Stimulated activated CD8-positive, alpha-beta memory T cell treated with anti-CD3 and anti-CD28 coated beads, Interleukin-15, amount 100 ng/mL, for 24 hours (primary cell): ENCODE measurements at places on chromosomes 7 and 10.

- no peak for DNase-seq
Measured at GRCh38 chr7:42082144-42082543, 154.9 kb downstream of the GLI3 start.

DNA sequence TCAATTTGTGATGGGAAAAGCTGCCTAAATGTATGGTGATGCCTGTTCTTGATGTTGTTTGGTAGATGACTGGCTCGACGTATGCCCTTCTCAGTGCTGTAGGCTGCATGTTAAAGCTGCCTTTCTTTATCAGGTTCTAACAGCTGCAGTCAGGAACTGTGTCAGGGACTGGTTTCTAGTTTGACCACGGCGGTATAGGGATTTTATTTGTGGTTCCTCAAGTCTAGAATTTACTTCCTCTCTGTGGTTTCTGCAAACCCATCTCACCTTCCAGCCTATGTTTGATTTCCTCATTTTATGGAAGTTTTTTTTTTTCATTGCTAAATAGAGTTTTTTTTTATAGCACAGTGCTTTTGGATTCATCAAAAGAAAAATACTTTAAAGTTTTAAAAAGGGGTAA is 26.5 kb downstream of the LMTK2 start:
- DNase-seq, result no peak

GRCh38 chr7:39383136-39383535 is 183.1 kb upstream of the YAE1 start:
- DNase-seq, result no peak

GRCh38 chr7:80736371-80737125 is 98.1 kb downstream of the CD36 start:
- DNase-seq, result no peak

- no peak for DNase-seq
Measured at GRCh38 chr10:95438781-95439180, 122.4 kb downstream of the SORBS1 start.

DNA sequence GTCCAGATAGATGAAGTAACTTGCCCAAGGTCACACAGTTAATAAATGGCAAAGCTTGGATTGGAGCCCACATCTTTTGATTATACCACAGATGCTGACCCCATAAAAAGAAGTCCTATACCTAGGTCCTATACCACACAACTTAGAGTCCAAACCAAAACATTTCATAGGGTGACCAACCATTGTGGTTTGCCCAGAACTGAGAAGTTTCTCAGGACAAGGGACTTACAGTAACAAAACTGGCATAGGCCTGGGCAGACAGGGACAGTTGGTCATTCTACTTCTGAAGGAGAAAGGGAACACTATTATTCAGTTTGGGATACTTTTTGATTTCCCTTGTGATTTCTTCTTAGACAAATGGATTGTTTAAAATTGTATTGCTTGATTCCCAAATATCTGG is 32.9 kb upstream of the PRLHR start:
- DNase-seq, result no peak

DNA sequence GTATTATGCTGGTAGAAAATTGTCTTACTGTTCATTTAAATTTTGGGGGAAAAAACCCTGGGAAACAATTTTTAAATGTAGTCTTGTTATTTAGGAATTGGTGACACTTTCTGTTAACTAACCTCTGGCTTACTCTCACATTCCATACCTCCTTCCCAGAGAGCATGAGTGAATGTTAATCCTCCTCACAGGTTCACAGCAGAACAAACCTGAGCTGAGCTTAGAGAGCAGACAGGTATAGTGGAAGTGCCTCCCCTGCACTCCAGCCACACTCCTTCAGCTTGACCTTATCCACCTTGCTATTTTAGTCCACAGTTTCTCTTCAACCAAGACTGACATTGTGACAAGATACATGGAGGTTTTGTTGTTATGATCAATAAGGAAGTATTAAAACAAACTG is 235.9 kb downstream of the FOXP2 start:
- no peak for DNase-seq

GRCh38 chr10:17616403-17617030 is 657 bp downstream of the HACD1 start:
- peak; percentile 3 for DNase-seq

DNA sequence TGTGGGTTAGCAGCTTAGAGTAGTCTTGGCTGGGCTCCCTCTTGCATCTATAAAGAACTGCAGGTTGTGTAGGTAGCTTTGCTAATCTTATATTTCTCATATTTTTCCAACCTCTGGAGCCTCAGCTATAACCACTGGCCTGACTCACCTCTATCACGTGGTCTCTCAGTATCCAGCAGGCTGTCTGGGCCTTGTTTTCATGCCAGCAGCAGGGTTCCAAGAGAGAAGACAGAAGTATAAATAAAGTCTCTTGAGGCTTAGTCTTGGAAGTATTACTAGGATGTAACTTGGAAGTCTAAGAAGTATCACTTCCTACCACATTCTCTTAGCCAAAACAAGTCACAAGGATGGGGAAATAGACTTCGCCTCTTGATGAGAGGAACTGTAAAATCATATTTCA is 73.3 kb downstream of the WIPF3 start:
- DNase-seq, result no peak

DNA sequence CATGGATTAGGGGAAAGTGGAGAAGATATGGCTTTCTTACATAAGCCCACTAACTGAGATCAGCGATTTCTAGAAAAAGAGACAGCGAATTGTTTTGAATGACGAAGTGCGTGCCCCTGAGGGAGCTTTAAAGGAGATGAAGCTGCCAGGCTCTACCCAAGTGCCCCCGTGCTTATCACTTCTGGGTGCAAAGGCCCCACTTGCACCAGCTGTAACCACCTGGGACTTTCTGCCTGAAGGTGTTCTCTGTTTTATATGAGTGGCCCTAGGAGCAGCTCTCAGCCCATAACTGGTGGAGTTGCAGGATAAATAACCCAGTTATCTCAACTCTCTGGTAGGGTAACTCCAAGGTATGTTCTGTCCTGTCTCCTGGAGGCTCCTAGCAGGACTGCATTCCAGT is 20.4 kb upstream of the CARD11 start:
- DNase-seq, result no peak

DNA sequence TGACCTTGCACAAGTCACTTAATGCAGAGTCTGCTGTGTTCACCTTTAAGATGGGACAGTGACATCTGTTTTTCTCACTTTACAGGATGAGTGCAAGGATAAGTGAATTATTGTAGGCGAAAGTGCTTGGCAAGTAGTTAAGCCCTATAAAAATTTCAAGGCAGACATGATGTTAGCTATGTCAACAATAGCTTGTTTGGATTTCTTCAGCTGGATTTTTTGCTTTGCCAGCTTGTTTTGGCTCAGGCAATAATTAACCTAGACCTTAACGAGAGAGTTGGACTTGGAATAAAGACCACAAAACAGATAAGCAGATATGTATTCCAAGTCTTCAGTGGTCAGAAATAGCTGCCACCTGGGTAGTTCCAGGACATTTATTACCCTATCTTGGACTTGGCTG is 255.2 kb downstream of the ARL4A start:
- DNase-seq, result no peak
